ENCODE measurements at places on chromosomes 7 and 10.
A peak's percentile ranks its signal among the peaks of the same experiment; 100 is the strongest.

DNA sequence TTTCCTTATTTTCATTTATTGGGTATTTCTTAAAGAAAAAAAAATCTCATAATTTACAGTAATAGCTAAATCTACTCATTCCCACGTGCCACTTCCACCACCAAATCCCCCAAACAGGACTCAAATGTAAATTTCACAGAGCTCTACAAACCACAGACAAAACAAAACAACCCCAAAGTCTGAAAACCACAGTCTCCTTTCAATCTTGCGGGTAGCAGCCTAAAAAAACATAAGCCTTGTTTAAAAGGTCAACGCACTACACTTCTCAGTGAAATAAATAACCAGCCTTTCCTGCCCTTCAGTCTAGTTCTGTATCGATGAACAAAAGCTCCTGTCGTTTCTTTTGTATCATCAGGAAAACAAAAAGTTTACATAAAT is 121.8 kb upstream of the AFAP1L2 start:
- no peak for DNase-seq

GRCh38 chr10:113073549-113074189 is 123.6 kb downstream of the TCF7L2 start:
- no peak for DNase-seq

DNA sequence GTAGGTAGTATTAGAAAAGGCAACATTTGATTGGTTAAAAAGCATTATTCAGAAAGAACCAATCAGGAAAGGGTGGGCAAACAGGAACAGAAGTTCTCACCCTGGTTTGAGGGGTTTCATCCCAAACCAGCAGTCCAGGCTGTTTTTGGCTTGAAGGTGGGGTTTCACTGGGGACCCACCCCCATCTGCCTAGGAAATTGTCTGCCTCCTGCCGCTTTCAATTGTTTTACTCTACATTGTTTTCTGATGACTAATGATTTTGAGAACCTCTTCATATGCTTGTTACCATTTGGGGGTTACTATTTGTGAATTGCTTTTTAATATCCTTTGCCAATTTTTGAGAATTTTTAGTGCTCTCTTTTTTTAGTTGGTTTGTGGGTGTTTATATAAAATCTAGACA is 3.3 kb upstream of the PCBD1 start:
- no peak for DNase-seq

DNA sequence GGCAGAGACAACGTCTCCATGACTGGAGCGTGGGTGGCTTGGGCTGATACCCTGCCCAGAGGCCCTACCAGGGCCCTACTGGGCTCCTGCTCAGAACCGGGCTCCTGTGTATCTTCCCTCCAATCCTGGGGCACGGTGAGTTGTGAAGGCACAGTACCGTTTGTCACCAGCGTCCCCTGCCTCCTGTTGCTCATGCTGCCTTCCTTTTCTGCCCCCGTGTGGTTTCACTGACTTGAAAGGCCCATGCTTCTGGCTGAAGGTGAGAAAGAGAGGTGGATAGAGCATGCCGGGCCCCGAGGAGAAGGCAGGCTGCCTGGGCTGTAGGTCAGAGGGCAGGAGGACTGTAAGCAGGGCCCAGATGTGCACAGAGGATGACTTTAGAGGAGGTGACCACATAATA is 9.1 kb upstream of the DMBT1 start:
- no peak for DNase-seq

DNA sequence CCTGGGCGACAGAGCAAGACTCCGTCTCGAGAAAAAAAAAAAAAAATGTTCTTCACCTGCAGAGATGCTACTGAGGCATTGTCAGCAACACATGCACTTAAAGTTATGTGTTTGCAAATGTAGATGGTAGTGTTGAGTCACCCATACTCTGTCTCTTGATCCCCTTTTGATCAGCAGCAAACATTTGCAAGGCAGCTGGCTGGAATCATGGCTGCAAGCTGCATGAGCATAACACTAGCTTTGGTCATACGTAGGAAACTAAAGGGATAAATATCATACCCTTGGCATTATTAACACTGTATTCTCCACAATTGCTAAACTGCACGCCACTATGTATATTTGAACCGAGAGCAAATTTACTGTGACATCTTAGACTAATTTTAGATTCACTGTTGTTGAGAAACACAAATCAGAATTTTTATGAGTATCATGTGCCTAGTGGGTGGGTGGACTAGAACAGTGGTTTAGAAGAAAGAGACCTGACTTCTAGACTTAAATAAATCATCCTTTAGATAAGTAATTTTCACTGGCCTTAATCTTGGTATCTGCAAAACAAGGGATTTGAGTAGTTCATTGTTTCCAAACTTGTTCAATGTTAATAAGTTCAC is 229.3 kb upstream of the MEOX2 start:
- DNase-seq: no peak

DNA sequence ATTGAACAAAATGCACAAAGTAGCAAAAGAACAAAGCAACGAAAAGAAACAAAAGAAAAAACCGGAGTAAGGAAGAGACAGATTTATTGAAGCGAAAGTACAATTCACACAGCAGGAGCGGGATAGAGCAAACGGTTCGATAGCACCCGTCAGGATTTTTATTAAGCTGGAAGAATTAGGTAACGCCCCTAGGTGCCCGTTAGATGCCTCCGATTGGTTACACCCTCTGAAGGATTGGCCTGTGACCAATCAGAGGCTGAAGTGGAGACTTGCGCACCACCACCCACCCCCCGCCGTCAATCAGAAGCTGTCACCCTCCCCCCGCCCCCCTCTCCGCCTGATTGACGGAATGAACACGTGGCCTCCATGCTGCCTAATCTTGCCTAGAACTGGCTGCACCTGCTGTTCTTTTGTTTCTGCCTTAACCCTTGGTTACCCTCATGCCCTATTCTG is 16.8 kb downstream of the OCM2 start:
- DNase-seq: no peak

DNA sequence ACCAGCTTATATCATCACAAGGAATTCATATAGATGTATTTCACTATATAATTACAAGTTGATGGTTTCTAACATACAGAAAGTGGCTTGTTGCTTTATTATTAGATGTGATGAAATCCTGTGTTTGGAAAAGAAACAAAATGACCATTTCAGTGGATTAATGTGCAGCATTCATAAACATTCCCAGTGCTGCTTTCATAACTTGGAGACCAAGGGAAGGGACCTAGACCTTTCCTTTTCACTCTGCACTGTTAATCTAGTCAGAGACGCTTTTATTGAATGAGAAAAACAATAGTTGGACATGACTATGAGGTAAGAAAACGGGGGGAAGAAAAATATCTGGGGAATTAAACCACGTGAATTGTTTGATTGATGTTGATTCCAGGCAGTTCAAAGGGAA is 160.0 kb downstream of the HDAC9 start:
- DNase-seq: no peak

DNA sequence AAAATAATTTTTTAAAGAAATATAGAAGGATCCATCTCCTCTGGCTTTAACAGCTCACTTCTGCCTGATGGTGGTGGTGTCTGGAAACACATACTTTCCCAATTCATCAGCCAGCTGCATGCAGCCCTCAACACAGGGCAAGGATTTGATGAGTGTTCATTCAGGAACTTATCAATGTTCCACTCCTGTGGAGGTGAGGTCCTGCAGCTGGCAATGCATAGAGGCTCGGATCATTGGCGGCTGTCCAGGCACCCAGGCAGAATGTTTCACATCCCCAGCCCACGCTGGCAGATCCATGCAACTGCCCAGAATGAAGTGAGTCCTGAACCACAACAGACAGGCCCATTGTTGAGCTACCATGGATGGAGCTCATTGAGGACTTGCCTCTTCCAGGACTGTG is 55.2 kb upstream of the KCNMA1 start:
- no peak for DNase-seq

DNA sequence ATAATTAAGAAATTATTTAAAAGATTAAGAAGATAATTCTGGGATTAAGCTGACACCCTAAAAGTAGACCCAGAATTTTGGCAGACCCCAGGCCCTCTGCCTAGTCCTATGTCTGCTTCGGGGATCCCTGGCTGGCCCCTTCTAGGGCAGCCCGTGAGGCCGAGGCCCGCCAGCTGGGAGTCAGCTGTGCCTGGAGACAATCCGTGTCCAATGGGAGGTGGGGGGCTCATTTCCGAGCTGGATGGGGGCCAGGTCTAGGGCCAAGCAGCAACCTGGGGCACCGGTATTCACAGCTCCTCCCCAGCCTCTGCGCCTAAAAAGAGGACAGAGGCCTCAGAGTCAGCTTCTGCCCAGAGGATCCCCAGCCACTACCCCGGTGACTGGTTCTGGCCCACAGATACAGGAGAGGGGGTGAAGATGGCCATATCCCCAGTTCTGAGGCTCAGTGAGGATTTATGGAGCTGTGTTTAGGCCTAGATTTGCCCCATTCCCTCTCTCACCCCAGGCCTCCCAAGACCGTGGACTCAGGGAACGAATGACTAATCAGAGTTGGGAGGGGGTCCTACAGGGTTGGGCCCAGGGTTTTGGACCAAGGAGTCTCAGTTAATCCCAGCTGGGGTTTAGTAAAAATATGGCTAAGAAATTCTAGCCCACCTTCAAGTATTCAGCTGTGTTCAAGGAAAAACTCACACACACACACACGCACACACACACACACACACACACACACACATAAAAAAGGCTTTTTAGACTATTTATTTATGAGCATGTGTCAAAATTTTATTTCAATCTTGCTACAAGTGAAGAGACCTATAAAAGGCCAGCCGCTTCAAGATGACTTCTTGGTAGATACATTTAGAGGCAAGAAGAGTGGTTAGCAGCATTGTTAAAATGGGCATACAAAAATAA is 37.4 kb upstream of the LBX1 start:
- DNase-seq: no peak

GRCh38 chr10:70445718-70446657 is 4.5 kb upstream of the NODAL start:
- DNase-seq: peak; percentile 19

GRCh38 chr10:35778306-35778705 is 136.2 kb upstream of the FZD8 start:
- DNase-seq: no peak

DNA sequence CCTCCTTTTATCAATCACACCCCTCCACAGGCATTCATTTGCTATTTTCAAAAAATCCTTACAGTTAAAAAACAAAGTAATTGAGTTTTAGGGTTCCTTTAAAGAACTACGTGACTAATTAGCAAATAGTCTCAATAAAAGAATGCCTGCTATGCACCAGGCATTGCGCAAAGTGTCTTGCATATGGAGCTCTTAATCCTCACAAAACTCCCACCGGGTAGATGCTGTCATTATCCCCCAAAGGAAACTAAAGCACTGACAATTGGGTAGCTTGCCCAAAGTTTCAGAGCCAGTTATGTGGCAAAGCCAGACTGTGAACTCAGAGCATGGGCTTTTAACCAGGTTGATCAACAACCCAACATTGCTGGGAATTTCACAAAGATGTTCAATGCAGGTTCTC is 305.7 kb downstream of the ELMO1 start:
- DNase-seq: no peak

- no peak for DNase-seq
Measured at GRCh38 chr10:120429395-120429794, 27.6 kb upstream of the PLPP4 start.

DNA sequence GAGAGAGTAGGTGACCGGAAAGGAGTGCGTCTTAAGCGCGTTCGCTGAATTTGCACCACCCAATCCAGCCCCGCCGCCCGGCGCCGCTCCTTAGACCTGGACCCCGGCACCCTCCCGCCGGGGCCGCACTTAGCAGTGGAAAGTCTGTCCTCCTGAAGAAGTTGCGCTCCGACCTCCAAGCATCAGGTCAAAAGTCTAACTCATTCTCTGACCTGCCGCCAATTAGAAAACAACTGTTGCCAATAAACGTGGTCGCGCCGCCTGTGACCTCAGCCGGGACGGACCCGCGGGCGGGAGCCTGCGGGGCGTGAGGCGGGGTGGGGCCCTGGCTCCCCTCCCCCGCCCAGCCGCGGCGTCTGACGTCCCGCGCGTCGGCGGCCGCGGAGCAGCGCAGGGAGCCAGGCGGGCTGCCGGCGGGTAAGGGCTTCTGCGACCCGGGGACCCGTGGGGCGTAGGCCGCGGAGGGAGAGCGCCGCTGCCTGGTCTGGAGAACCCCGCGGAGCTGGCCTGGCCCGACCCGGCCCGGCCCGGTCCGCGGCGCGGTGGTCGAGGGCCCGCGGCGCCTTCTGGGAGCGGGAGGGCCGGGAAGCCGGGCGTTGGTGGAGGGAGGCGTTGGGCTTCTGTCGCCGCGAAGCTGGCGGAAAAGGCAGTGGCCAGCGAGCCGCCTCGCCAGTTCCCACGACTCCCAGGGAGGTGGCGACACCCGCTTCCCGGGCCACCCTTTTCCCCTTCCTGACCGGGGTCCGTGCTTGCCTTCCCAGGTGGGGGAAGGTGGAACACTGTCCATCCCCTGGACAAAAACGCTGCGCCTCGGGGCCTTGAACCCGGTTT is at the start of gene BCAP29:
Gene BCAP29, plus strand, starts transcription at position 362 of the 831 bp plus-strand sequence. CDS start 527 bp downstream, outside the sequence.
- DNase-seq: peak; percentile 84

DNA sequence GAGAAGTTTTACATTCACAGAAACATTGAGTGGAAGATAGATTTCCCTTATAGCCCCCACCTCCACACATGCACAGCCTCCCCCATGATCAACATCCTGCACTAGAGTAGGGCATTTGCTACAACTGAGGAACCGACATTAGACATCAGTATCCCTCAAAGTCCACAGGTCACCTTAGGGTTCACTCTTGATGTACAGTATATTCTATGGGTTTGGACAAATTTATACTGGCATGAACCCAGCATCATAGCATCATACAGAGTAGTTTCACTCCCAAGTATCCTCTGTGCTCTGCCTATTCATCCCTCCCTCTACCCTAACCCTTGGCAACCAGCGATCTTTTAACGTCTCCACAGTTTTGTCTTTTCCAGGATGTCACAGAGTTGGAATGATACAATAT is 64.4 kb downstream of the VSTM4 start:
- DNase-seq: no peak

GRCh38 chr7:152112829-152113228 is 87.4 kb downstream of the GALNT11 start:
- DNase-seq: no peak

DNA sequence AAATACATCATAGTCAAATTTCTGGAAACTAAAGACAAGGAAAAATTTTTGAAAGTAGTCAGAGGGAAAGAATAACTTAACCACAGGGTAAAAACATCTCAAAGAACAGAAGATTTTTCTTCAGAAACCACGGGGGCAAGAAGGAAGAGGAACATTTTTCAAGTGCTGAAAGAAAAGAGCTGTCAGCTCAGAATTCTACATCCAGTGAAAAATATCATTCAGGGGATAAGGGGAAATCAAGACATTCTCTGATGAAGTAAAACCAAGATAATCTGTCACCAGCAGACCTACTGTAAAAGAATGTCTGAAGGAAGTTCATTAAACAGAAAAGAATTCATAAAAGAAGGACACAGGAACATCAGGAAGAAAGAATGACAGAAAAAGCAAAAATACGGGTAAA is 111.2 kb upstream of the TMEM72 start:
- no peak for DNase-seq
